Occipital lobe (tissue), 3 donors: ENCODE measurements at places on chromosomes 16 and 17. TPM values are rescaled to one million over a fixed set of nuclear protein-coding genes. Genes with fewer than 3 reads are reported as not detected.

OR4D1 gene
- total RNA-seq, result under 0.01 TPM

PRR15L gene
- not detected for total RNA-seq

C17orf78 gene
- total RNA-seq, result not detected

PIPOX gene
- total RNA-seq, result 4.1 TPM

QRICH2 gene
- total RNA-seq, result 6.1 TPM

CTRB1 gene
- not detected for total RNA-seq
